ENCODE measurements at places on chromosomes 4 and X.
A peak's percentile ranks its signal among the peaks of the same experiment; 100 is the strongest.

DNA sequence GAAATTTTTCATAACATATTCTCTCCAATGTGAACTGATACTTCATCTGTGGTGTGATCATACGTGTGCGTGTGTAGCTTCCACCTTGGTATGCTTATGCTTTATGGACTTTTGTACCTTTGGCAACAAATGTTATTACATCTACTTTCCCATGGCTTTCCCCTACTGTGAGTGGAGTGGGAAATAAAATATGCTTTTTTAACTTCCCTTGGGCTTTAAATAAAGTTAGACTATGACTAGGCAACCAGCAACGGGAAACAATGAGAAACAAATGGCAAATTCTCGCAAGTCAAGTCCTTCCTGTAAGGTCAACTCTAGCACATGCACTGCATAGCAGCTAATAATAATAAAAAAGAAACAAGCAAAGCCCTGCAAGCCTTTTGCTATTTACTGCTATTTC lies 205.0 kb upstream of the PDE5A start:
- H3K4me3 ChIP-seq: no peak overlapping the region
- no peak for DNase-seq

GRCh38 chrX:123475068-123475724 lies 257.7 kb downstream of the THOC2 start:
- no peak overlapping the region for H3K4me3 ChIP-seq
- DNase-seq: no peak
- H3K27me3 ChIP-seq: no peaks in the 10 kb centered on the region
- no peaks in the 10 kb centered on the region for H3K36me3 ChIP-seq
- no peaks in the 10 kb centered on the region for H3K4me1 ChIP-seq

- H3K27ac ChIP-seq: peak overlapping the region; percentile 63
- H3K27me3 ChIP-seq: no peaks in the 10 kb centered on the region
- H3K4me3 ChIP-seq: no peak overlapping the region
- peaks cover 5% of the 10 kb centered on the region for H3K36me3 ChIP-seq
- H3K4me1 ChIP-seq: peaks cover 8% of the 10 kb centered on the region
- no peak for DNase-seq
Observed at GRCh38 chrX:49260221-49260985, 4.1 kb downstream of the FOXP3 start.

GRCh38 chrX:134735015-134735414 lies 76.7 kb upstream of the PLAC1 start:
- no peaks in the 10 kb centered on the region for H3K27me3 ChIP-seq
- no peaks in the 10 kb centered on the region for H3K36me3 ChIP-seq
- DNase-seq: no peak

All from effector memory CD8-positive, alpha-beta T cell (primary cell).